Type B pancreatic cell (in vitro differentiated cells): ENCODE measurements at places on chromosomes 1 and 21. TPM values are rescaled to one million over a fixed set of nuclear protein-coding genes. Genes with fewer than 3 reads are reported as not detected.
A peak's percentile ranks its signal among the peaks of the same experiment; 100 is the strongest.

Gene FNDC5
- 20.0 and 49.9 TPM in 2 replicates for total RNA-seq

Gene COL8A2
- total RNA-seq: 0.14 and 2.5 TPM in 2 replicates

Gene VWA5B1
- 1.9 and 2.8 TPM in 2 replicates for total RNA-seq

Gene OSCP1
- total RNA-seq: 12.4 and 15.3 TPM in 2 replicates

Gene SORT1
- 52.3 and 88.6 TPM in 2 replicates for total RNA-seq

Gene FAAH
- 30.8 and 32.0 TPM in 2 replicates for total RNA-seq

- no peak for DNase-seq
- H3K27ac ChIP-seq: no peak overlapping the region
- H3K4me3 ChIP-seq: no peak overlapping the region
- H3K4me1 ChIP-seq: no peaks in the 10 kb centered on the region
- peaks cover 55% of the 10 kb centered on the region for H3K36me3 ChIP-seq
These were observed 10.2 kb downstream of the CPT2 start for GRCh38 chr1:53206735-53207379.

DNA sequence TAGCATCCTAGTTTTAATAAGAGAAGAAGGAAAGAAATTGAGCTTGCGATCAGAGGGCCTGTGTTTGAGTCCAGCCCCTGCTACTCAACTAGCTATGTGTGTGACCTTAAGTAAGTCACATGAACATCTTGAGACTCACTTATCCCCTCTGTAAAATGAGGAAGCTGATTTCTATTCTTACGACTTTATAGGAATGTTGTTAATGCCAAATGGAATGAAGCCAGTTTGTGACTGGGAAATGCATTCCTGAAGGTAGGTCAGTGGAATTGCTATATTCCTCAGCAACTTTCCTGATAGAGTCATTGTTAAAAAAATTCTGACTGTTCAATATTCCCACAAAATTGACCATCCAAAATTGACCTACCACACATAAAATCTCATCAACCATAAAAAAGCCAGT, 14.9 kb downstream of the FASLG start:
- H3K27ac ChIP-seq: no peak overlapping the region
- H3K27me3 ChIP-seq: no peaks in the 10 kb centered on the region
- no peak overlapping the region for H3K4me3 ChIP-seq
- no peaks in the 10 kb centered on the region for H3K36me3 ChIP-seq
- no peaks in the 10 kb centered on the region for H3K4me1 ChIP-seq

GRCh38 chr1:21022279-21023040, 154.2 kb downstream of the EIF4G3 start:
- H3K27me3 ChIP-seq: no peaks in the 10 kb centered on the region
- peak overlapping the region; percentile 97 for H3K27ac ChIP-seq
- H3K4me1 ChIP-seq: peaks cover 20% of the 10 kb centered on the region

GRCh38 chr1:115158181-115158580, 68.9 kb upstream of the TSPAN2 start:
- no peaks in the 10 kb centered on the region for H3K4me1 ChIP-seq
- H3K27me3 ChIP-seq: peaks cover 3% of the 10 kb centered on the region
- no peaks in the 10 kb centered on the region for H3K36me3 ChIP-seq
- H3K4me3 ChIP-seq: no peak overlapping the region
- DNase-seq: no peak
- no peak overlapping the region for H3K27ac ChIP-seq

GRCh38 chr1:71857862-71858261, 424.5 kb downstream of the NEGR1 start:
- no peak for DNase-seq
- H3K27ac ChIP-seq: no peak overlapping the region
- no peaks in the 10 kb centered on the region for H3K36me3 ChIP-seq
- H3K4me1 ChIP-seq: peaks cover 6% of the 10 kb centered on the region
- no peak overlapping the region for H3K4me3 ChIP-seq

DNA sequence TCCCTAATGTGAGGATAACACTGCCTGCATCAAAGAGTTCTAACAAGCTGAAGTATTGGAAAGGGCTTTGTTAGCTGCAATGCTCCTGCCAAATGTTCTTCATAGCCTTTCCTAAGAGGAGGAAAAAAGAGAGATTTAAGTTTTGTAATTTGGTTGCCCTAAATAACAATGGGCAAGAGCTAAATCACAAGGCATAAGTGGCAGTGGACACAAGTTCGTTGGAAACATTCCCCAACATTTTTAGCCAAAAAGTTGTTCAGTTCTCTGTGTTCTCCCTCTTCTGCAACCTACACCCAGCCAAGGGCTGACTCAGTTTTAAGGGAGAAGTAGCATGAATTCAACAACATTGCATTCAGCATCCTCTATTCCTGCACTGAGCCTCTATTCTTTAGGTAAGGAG, 2.6 kb upstream of the UQCRHL start:
- H3K36me3 ChIP-seq: no peaks in the 10 kb centered on the region
- H3K27me3 ChIP-seq: no peaks in the 10 kb centered on the region
- no peak for DNase-seq
- no peaks in the 10 kb centered on the region for H3K4me1 ChIP-seq

GRCh38 chr1:38235705-38236104, 189.1 kb upstream of the POU3F1 start:
- DNase-seq: no peak
- no peaks in the 10 kb centered on the region for H3K36me3 ChIP-seq
- no peak overlapping the region for H3K4me3 ChIP-seq
- H3K27me3 ChIP-seq: peaks cover 46% of the 10 kb centered on the region
- H3K27ac ChIP-seq: no peak overlapping the region
- no peaks in the 10 kb centered on the region for H3K4me1 ChIP-seq

- peaks cover 14% of the 10 kb centered on the region for H3K36me3 ChIP-seq
- no peak overlapping the region for H3K27ac ChIP-seq
- H3K27me3 ChIP-seq: no peaks in the 10 kb centered on the region
- no peak overlapping the region for H3K4me3 ChIP-seq
These were observed 26.2 kb upstream of the ZFP69B start for GRCh38 chr1:40423951-40424618.

DNA sequence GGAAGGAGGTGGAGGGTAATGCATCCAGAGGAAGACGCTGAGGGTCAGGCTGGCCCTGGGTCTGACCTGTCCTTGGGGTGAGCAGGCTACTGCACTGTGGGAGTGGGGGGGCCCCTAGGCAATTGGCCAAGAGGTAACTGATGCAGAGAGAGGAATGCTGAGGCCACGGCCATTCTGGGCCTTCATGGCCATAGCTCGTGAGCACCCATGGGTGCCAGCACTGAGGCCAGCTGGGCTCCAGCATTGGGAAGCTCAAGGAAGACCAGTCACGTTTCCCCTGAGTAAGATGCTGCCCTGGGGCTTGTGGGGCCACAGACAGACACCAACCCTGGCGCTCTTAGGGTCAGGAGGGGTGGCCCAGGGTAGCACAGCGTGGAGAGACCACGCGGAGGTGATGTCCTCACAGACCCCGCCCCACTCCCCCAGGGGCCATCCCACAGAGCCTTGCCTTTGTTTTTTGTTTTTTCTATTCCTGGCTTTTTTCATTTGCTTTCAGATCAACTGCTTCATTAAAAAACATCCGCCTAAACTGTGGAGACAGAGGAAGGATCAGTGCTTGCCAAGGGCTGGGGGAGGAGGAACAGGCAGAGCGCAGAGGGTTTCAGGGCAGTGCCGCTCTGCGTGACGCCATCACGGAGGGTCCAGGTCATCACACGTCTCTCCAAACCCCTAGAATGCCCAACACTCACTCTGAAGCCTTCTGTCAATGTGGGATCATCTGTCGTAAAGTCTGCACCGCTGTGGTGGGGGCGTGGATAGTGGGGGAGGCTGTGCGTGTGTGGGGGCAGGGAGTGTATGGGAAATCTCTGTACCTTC, 61.1 kb downstream of the SIK1 start:
- peak overlapping the region; percentile 69 for H3K27ac ChIP-seq
- no peaks in the 10 kb centered on the region for H3K36me3 ChIP-seq
- H3K4me3 ChIP-seq: no peak overlapping the region

- no peak overlapping the region for H3K4me3 ChIP-seq
- no peak for DNase-seq
- peaks cover 12% of the 10 kb centered on the region for H3K27me3 ChIP-seq
- H3K36me3 ChIP-seq: no peaks in the 10 kb centered on the region
- H3K27ac ChIP-seq: no peak overlapping the region
These were observed 20.6 kb upstream of the PTTG1IP start for GRCh38 chr21:44893948-44894656.

DNA sequence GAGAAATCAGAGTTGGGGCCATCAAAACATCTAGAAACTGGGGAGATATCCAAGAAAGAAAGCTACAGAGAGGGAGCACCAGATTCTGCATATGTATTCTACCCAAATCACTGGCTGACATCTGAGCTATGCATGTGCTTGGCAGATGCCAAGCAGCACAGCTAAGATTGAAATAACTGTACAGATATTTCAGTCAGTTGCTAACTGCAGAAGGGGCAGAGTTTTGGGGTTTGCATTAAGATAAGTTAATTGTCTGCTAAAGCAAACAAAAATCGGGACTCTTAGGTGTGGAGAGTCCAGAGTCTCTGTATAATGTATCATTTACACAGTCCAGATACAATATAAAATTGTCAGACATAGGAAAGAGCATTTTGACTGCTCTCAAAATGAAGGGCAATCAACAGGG, 437.1 kb downstream of the PTBP2 start:
- no peaks in the 10 kb centered on the region for H3K36me3 ChIP-seq
- no peaks in the 10 kb centered on the region for H3K27me3 ChIP-seq
- no peak overlapping the region for H3K4me3 ChIP-seq
- no peak for DNase-seq

GRCh38 chr21:33070744-33070997, 730 bp downstream of the OLIG1 start:
- H3K36me3 ChIP-seq: no peaks in the 10 kb centered on the region
- no peak for DNase-seq
- H3K27me3 ChIP-seq: peaks cover 85% of the 10 kb centered on the region
- H3K27ac ChIP-seq: no peak overlapping the region
- peak overlapping the region; percentile 83 for H3K4me3 ChIP-seq

- no peaks in the 10 kb centered on the region for H3K36me3 ChIP-seq
- no peak overlapping the region for H3K27ac ChIP-seq
- DNase-seq: no peak
- H3K4me3 ChIP-seq: no peak overlapping the region
- H3K4me1 ChIP-seq: no peaks in the 10 kb centered on the region
- peaks cover 4% of the 10 kb centered on the region for H3K27me3 ChIP-seq
These were observed 14.6 kb downstream of the TNNT2 start for GRCh38 chr1:201362906-201363305.

DNA sequence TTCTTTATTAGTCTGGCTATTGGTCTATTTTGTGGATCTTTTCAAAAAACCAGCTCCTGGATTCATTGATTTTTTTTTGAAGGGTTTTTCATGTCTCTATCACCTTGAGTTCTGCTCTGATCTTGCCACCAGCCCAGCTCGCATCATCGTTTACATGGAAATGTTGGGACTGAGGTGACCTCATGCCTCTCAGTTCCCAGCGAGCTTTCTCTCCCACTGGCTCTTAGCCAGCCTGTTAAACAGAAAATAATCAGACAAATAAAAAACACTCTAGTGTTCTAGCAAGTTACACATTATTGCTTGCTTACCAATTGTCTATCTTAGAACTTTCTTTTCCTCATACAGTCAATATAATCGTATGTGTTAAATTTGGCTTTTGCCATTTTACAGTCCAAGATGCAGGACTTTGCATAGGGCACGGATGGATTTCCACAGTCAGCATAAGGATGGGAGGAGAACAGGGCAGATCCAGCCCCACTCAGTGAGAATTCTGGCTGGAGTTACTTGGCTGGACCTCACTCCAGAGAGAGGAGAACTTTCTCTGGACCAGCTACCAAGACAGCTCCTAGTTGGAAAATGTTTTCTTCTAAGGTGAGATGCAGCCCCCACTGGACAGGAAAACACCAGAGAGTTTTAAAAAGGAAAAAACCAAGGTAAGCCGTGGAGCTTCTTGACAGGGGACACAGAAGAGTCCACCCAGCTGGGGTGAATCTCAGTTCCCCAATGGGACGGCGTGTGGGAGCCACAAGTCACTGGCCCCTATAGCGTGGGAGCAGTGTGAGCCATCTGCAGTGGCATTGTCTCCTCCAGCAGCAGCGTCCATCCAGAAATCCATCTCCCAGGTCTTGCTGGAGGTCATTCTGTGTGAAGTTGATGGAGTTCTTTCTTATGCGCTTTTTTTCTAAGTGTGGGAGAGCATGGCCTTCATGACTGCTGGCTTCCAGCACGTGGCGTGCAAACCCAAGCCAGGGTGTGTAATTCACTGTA, 17.6 kb downstream of the PGBD2 start:
- DNase-seq: no peak
- H3K36me3 ChIP-seq: peaks cover 31% of the 10 kb centered on the region
- H3K4me1 ChIP-seq: peaks cover 6% of the 10 kb centered on the region

GRCh38 chr1:158121604-158122254, 59.0 kb upstream of the CD1D start:
- no peak for DNase-seq
- H3K27ac ChIP-seq: no peak overlapping the region
- no peak overlapping the region for H3K4me3 ChIP-seq
- H3K27me3 ChIP-seq: peaks cover 27% of the 10 kb centered on the region
- H3K36me3 ChIP-seq: no peaks in the 10 kb centered on the region
- peaks cover 41% of the 10 kb centered on the region for H3K4me1 ChIP-seq

DNA sequence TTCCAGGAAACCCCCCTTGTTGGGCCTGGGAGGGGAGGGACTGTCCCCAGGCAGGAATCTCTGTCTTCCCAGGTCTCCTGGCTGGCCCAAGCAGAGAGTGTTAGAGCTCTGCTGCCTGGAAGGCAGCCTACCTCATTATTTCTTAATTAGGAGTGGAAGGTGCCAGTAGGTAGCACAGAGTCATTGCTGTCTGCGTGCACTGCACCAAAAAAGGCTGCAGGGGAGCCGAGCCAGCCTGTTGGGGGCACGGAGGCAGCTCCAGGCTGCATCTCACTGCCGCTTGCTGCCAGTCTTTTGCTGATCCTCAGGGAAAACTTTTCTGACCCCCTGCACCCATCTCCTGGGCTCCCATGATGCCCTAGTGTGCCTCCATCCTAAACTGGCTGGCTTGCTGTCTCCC, 58.1 kb downstream of the LRRN2 start:
- H3K4me1 ChIP-seq: peaks cover 17% of the 10 kb centered on the region
- peaks cover 8% of the 10 kb centered on the region for H3K27me3 ChIP-seq
- no peak overlapping the region for H3K27ac ChIP-seq
- DNase-seq: no peak
- H3K4me3 ChIP-seq: no peak overlapping the region

GRCh38 chr21:17699524-17700189, 87.0 kb upstream of the BTG3 start:
- no peak for DNase-seq
- H3K36me3 ChIP-seq: no peaks in the 10 kb centered on the region
- no peaks in the 10 kb centered on the region for H3K4me1 ChIP-seq
- H3K27me3 ChIP-seq: no peaks in the 10 kb centered on the region
